ENCODE measurements at places on chromosomes 1 and 21.

- DNase-seq, result no peak
Observed at GRCh38 chr1:156090138-156090839, 8.0 kb upstream of the MEX3A start.

- no peak for DNase-seq
Observed at GRCh38 chr21:32548978-32549377, 36.3 kb downstream of the TCP10L start.

DNA sequence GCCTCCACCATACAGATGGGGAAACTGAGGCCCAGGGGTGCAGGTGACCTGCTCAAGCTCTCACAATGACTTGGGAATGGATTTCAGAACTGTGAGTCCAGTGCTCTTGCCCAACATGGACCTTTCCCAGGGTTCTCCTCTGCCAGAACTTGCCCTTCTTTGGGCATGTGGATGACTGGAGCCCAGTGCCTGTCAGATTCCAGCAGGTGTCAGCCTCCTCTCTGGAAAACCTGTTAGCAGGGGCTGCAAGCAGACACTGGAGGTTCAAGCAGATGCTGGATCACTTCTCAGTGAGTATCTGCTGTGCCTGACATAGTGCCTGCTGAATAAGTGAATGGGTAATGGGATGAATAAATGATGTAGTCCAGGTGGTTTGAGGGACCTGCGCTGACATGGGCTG is 314.2 kb upstream of the POU3F1 start:
- DNase-seq, result no peak

GRCh38 chr1:226619031-226619430 is 70.5 kb downstream of the STUM start:
- DNase-seq, result no peak

DNA sequence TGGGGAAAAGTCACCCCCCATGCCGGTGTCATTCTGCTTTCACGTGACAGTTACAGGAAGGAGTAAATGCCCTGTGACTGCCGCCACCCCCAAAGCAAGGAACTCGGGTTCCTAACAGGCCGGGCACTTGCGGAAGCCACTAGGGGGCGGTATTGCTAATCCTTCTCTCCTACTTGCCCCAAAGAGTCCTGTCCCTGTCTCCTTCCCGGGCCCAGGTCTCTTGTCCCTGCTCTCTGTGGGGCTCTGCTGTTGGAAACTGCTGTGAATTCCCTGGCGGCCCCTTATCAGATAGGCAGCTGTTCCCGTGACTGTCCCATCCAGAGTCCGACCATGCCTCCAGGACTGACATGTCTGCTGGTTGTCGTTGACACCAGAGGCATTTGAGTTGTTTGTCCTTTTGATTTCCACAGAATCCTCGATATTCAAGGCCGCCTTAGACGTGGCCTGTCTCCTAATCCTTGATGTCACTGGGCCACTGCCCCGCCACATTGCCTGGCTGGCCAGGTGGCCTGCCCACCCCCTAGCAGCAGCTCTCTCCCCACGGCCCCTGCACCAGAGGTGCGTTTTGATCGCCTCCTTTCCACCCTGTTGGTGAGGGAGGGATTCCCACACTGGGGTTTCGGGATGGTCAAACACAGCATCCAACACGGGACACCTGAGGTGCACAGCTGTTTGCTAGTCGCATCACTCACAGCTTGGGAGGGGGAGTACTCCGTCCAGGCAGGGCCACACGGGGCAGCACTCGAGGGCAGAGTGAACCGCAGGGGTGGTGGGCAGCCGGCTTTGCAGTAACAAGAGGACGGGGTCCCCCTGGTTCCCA is 37.3 kb downstream of the CHAF1B start:
- DNase-seq, result peak; percentile 81

DNA sequence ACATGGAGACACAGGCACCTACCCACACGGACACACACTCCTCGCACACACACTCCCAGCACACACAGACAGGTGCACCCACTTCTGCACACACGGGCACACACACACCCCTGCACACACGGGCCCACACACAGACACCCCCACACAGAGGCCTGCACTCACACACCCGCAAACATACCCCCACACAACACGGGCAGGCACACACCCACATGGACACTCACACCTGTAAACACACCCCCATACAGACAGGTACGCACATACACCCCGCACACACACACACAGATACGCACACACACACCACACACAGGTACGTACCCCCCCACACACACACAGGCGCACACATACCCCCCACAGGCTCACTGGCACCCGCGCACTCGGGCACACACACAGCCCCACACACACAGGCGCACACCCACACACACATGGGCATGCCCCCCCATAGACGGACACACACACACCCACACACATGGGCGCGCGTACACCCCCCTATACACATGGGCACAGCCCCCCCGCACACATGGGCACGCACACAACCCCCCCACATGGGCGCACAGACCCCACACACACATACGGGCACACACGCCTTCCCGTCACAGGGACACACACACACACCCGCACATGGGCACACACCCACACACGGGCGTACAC is 6.1 kb downstream of the ATAD3A start:
- no peak for DNase-seq

DNA sequence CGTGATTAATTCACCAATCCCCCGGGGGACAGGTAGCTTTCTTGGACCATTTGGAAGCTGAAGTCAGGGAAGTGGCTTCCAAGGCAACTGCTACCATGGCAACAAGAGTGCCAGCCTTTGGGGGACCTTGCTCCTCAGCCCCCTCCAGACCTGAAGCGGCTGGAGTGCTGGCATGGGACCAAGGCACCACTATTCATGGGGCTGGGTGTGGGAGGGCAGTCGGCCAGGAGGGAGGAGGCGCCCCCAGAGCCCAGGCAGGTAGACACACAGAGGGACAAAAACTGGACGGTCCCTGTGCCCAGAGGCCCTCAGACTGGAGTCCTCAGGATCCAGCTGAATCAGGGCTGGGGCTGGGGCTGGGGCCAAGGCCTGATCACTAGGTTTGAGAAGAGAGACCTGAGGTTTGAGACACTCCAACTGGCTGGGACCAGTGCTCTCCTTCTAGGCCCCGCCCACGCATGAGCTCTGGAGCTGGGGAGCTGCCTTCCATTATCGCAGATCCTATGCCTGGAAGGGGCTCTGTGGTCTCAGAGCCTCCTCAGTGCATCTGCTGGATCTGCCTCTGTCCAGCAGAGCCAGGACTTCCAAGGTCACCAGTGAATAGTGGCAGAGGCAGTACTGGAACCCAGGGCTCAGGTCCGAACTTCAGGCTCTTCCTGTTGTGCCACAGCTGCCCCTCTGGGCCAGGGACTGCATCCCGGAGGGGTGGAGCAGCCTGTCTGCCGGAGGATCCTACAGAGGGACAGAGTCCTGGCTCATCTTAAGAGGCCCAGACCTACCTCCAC is 3.3 kb upstream of the KNCN start:
- DNase-seq, result no peak

- no peak for DNase-seq
Observed at GRCh38 chr1:212722270-212722957, 22.8 kb upstream of the BATF3 start.

- no peak for DNase-seq
Observed at GRCh38 chr21:44890961-44891541, 17.6 kb upstream of the PTTG1IP start.

DNA sequence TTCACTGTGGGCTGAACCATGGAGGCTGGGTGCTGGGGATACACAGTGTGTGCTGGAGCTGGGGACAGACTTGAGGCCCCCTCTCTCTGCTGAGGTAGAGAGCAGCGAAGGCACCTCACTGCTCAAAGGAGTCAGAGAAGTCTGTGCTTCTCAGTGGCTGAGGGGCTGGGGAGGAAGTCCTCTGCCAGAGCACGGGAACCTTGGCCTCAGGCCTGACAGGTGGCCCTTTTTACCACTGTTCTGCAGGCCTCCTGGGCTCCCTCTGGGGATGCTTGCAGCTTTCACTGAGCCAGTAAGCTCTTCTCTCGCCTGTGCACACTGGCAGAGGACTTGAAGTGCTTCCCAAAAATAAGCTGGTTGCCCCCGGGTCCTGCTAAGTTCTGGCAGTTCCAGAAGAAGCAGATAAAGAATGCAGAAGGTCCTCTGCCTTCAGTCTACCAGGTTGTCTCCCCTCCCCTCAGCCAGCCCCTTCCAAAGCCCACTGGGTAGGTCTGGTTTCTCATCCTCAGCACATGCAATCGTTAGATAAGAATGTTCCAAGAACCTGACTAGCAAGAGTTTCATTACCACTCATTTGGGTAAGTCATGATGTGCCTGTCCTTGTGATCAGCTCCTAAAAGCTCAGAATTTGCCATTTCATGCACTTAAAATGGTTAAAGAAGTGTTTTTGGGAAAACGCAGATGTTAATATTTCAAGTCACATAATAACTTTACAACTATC is 53.9 kb downstream of the TENT5C start:
- DNase-seq, result no peak

DNA sequence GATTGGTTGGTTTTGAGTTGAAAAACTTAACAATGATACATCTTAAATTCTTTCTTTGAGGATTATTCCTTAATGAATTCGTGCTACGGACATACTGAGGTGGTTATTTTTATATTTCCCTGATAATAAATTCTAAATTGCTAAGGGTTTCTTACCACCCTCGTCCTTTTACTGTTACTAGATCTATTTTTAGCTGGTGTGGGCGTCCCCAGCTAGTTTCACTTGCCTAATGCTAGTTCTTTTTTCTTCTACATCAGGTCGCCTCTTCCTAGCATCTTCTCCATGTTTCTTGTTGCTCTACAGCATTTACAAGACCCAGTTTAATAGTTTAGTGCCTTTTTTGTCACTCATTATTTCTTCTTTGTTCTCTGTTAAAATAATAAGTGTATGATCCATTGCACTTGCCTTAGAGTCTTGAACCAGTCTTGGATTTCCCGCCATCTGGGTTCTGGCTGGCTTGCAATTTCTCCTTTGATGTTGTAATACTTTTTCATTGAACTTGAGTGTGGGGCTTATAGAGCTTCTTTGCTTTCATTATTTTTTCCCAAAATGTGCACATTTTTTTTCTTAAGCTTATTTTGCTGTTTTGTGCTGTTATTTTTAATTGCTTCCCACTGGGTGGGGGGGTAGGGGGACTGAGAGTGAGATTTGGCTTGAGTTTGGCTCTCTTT is 677 bp upstream of the HSD11B1 start:
- DNase-seq, result peak; percentile 50

DNA sequence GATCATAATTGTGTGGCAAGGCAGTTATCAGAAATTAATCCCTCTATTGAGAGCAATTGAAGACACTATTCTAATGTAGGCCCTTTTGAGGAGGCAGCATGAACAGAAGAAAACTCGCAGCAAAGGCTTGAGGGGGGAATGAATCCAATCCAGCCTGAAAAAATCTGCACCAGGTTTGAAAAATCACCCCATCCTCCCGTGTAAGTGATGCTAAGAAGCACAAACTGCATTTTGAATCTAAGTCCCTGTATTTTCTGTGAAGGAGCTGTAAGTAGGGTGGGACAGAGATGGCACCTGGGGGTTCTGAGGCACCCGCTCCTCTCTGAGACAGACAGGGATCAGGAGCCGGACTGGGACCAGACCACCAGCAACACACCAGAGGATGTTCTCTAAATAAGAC is at the start of gene CRB1:
Gene CRB1, plus strand, starts transcription at position 241 of the 400 bp plus-strand sequence. CDS start 161 bp downstream, outside the sequence.
- no peak for DNase-seq

GRCh38 chr1:212415107-212415841 is 588 bp upstream of the PACC1 start:
- no peak for DNase-seq

DNA sequence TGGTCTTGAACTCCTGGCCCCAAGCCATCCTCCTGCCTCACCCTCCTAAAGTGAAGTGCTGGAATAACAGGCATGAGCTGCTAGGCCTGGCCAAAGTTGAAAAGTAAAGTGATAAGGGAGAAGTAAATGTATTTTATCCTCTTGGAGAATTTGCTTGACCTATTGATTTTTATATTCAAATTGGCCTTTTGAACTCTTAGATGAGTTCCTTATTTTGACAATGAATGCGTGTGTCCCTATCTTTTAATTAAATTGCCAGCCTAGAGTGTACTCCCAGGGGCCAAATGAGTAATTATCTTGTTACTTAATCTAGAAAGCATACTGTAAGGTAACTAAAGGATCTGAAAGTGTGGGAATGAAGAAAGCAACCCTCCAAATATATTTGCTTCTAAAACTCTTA is 11.4 kb downstream of the RNF11 start:
- no peak for DNase-seq

- no peak for DNase-seq
Observed at GRCh38 chr1:90412563-90412962, 304.5 kb downstream of the BARHL2 start.

- peak; percentile 86 for DNase-seq
Observed at GRCh38 chr1:208235982-208236761, 8.0 kb downstream of the PLXNA2 start.

GRCh38 chr1:1366699-1367066 is 8.3 kb downstream of the AURKAIP1 start:
- DNase-seq, result no peak

GRCh38 chr1:220974431-220974830 is 95.2 kb downstream of the HLX start:
- DNase-seq, result no peak

- no peak for DNase-seq
Observed at GRCh38 chr1:89832496-89833127, 11.8 kb downstream of the LRRC8D start.

GRCh38 chr1:74468982-74469603 is 43.3 kb downstream of the LRRC53 start:
- peak; percentile 55 for DNase-seq

DNA sequence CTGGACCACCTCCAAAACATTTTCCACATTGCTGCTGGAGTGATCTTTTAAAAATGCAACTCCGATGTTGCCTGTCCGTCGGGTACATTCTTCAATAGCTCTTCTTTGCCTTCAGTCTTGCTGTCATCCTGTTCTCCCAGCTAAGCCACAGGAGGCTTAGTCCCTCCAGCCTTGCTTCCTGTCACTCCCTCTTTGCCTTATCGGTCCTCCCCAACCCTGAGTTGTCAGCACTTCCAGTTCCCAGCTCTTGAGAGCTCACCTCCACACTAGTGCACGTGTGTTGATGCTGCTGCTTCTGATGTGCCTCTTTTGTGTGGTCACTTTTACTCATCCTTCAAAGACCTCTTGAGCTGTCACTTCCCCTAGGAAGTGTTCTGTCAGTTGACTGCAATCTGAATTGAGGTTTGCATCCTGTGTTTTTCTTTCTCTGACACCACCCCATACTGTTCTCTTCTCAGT is 15.3 kb downstream of the UCK2 start:
- peak; percentile 35 for DNase-seq

GRCh38 chr1:147545133-147545532 is 3.8 kb downstream of the BCL9 start:
- DNase-seq, result peak; percentile 33

Data from fibroblast of pulmonary artery (primary cell).